SK-N-MC (cell line): ENCODE measurements at places on chromosomes 5 and 9.

- no peak for DNase-seq
Observed at GRCh38 chr5:35129921-35130485, 82.3 kb upstream of the AGXT2 start.

DNA sequence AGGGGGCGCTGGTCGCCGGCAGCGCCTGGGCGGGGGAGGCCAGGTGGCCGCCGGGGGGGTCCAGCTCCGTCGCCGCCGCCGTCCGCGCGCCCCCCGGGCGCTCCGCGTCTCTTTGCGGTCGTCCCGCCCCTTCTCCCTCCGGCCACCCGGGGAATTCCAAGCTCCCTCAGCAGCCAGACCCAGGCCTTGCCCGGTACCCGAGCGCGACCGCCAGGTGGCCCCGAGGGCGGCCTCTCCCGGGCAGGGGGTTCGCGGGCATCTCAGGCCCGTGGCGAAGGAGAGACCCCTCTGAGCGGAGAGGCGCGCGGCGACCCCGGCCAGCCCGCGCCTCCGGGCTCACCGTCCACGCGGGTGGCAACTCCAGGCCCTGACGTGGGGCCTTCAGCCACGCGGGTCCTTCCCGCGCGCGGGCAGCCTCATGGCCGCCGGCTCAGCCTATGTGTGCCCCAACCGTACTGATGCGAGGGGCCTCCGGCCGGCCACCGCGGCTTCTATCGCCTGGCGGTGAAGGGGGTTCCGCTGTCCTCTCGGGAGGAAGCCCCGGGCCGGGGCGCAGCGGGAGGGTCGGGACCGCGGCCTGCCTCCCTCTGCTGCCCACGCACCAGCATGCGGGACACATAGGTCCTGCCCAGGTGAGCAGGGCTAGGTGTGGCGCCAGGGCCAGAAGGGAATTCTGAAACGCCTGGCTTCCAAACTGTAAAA, 529 bp upstream of the NRARP start:
- no peak for DNase-seq

DNA sequence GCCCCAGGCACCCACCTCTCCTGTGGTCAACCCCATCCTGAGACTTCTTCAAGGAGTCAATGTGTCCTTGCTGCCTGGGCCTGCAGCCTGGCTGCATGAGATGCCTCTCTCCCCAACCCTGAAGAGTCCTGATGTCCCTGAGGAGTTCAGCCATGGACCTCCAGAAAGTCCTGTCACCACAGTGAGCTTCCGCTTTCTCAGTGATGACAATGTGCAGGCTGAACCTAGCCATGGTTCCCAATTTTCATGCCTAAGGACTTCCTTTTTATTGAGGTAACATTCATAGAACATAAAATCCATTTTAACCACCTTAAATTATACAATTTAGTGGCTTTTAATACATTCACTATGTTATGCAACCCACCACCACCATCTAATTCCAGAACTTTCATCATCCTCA, 29.1 kb downstream of the DAP start:
- DNase-seq, result no peak

DNA sequence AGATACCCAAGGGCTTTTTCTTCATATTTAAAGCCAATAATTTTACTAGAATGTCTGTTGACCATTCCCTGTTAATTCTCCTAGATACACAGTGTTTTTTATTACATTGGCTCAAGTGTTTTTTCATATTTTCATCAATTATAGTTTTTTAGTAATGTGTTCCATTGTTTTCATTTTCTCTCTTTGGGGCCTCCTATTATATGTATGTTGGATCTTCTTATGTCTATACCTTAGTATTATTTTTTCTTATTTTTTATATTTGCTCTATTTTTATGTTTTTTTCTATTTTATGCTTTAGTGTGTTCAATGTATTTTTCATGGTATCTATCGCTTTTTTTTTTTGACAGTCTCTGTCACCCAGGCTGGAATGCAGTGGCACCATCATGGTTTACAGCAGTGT, 7.5 kb downstream of the KIAA1958 start:
- no peak for DNase-seq

GRCh38 chr9:129381481-129381957, 203.5 kb upstream of the IER5L start:
- no peak for DNase-seq

GRCh38 chr9:114138552-114138971, 16.8 kb upstream of the COL27A1 start:
- DNase-seq, result no peak

GRCh38 chr5:160231783-160232342, 2.6 kb downstream of the FABP6 start:
- DNase-seq, result no peak

DNA sequence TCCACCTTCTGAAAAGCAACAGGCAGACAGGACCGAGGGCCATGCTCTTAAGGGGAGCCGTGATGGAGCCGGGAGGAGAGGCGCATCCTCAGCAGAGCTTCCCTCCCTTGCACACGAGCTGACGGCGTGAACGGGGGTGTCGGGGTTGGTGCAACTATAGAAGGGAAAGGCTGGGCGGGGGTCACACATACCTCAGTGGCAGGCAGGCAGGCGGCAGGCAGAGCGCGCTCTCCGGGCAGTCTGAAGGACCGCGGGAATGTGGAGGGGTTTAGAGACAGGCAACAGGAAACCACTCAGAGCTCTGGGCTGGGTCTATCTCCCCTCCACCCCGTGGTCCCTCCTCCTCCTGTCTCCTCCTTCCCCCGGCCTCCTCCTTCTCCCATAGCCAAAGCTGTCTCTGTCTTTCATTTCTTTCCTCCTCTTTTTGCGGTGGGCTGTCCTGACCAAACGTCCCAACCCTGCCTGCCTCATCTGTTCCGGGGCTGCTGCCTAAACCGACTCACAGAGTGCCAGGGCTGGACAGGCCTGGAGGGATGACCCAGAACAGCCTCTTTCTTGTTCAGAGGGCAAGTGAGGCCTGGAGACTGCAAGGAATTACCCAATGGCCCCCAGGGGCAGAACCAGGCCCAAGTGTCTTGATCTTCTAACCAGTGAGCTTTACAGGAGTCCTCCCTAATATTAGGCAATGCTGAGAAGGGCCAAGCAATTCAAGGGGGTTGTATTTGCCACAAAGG, at the start of gene SPARC:
Gene SPARC, minus strand, starts transcription at position 242 of the 734 bp plus-strand sequence. CDS start 10,727 bp downstream, outside the sequence.
- no peak for DNase-seq

- no peak for DNase-seq
Observed at GRCh38 chr5:9623661-9624060, 6.5 kb downstream of the TAS2R1 start.

- DNase-seq, result no peak
Observed at GRCh38 chr5:80191991-80192398, 63.9 kb downstream of the SERINC5 start.

DNA sequence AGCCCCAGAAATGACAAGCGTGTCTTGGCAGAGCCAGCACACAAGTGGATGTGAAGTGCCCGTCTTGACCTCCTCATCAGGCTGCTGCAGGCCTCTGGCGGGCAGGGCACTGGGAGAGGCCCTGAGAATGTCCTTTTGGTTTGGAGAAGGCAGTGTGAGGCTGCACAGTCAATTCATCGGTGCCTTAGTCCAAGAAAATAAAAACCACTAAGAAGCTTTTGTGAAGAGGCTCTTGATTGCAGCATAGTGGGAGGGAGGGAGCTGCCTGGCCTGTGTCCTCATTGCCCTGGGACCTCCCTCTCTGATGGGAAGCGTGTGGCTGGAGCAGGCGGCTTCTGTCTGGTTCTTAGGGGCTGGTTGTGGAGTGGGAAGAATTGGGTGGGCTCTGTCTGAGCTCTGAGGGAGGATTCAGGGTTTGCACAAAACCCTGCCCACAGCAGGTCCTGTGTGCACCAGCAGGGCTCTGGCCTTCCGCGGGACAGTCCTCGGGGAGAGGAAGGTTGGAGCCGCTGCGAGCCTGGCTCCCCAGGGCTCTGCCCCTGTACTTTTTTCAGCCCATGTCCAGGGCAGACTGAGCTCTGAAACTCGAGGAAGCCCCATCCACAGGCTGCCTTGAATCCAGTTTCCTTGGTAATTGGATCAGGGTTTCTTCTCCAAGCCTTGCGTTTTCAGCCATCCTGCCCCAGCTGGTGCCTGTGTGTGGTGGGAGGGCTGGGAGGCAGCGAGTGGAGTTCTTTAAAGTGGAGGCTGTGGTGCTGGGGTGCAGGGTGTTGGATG, 1.1 kb downstream of the HRCT1 start:
- DNase-seq, result no peak

- no peak for DNase-seq
Observed at GRCh38 chr9:1353291-1353690, 303.1 kb downstream of the DMRT2 start.

GRCh38 chr5:3912790-3913189, 317.2 kb downstream of the IRX1 start:
- DNase-seq, result no peak

DNA sequence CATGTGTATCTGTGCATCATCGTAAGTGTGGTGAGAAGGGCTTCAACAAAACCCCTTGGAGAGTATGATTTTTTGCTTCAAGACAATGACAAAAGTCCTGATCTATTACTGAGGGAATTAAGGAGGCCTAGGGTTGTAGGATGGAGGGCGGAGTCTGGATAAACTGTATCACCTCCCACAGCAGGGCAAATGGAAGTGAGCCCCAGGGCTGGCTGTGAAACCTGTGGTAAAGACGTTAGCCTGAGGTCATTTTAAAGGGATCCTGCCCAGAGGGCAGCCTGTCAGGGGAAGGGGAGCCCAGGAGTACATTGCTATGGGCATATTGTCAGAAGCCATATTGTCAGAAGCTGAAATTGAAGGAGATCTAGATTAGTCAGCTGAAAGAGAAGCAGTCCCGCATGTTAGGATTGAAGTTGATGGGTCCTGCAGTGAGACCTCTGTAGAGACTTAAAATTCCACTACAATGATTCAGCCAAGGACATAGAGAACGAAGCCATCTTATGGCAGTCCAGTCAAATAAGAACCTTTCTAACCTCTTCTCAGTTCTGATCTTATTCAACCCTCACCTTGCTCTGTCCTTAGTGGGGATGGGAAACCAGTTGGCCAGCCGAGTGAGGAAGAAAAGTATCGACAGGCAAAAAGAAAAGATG, 26.9 kb downstream of the ADGRV1 start:
- DNase-seq, result no peak

DNA sequence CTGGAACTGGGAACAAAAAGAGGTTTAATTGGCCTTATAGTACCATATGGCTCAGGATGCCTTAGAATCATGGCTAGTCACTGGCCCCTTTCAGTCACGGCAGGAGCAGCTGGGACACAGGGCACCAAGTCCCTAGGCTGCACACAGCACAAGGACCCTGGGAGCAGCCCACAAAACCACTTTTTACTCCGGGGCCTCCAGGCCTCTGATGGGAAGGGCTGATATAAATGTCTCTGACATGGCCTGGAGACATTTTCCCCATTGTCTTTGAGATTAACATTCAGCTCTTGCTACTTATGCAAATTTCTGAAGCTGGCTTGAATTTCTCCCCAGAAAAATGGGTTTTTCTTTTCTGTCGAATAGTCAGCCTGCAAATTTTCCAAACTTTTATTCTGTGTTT, 1026.4 kb upstream of the COX7C start:
- DNase-seq, result no peak

GRCh38 chr5:132464156-132464939, 26.2 kb downstream of the IRF1 start:
- DNase-seq, result no peak

DNA sequence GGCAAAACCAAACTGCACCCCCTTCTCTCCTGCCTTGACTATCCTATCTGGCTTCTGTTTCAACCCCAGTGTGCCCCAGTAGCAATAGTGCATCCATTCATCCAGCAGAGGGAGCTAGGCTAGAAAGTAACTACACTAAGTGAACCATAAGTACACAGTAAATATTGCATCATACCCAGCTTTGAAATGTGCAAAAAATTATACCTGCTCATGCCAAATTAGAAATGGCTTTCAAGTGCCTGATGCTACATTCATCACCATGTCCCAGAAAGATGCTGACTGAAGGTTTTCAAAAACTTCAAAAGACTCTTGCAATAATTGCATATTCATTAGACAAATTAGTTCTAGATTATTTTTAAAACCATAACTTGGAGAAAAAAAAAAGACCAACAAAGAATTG, 153.5 kb downstream of the PRELID2 start:
- DNase-seq, result peak; percentile 83

DNA sequence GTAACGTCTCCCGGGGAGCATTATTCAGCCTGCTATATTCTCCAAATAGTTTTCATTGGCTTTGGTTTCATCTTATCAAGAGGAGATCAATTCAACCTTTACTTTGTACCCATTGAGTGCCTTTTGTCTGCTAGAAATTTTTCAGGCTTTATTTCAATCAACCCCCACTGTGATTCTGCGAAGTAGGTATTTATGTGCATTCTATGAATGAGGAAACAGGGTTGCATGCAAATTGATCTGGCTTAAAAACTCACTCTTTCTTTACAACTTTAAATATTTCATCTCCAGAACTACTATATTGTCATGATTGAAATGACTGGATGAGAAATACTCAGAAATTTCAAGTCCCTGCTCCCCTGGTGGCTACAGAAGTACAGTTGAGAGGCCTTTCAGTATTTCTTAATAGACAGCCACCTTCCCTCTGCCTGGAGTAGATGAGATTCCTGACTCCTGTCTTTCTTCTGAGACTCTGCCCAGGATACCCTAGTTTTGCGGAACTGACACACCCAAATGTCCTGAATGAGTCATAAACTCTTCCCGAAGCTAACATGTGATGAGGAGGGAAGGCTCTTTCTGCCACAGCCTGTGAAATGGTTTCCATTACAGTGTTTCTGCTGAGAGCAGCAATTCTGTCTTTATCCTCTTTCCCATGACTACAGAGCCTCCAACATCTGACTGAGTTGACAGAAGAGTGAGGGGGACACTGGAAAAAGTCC, 52.6 kb upstream of the TNC start:
- no peak for DNase-seq

DNA sequence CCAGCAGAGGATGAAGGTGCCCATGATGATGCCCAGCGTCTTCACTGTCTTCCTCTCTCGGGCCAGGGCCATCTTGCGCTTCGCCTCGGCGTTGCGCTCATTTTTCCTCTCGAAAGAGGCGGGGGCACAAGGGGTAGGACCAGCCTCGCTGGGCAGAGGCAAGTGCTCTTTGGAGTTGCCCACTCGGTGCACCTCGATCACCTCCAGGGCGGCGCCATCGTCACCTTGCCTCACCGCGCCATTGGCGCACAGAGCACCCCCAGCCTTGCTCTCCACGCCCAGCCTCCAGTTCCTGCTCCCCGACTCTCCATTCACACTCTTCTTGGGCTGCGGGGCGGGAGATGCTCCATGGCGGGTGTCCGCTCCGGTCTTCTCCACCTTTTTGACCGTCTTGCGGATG, 1.6 kb downstream of the HTR1A start:
- DNase-seq, result no peak

- DNase-seq, result peak; percentile 42
Observed at GRCh38 chr5:97009212-97009898, 73.5 kb downstream of the LNPEP start.
